Pons (tissue), 1 donor: ENCODE measurements at places on chromosomes 7 and 10.

DNA sequence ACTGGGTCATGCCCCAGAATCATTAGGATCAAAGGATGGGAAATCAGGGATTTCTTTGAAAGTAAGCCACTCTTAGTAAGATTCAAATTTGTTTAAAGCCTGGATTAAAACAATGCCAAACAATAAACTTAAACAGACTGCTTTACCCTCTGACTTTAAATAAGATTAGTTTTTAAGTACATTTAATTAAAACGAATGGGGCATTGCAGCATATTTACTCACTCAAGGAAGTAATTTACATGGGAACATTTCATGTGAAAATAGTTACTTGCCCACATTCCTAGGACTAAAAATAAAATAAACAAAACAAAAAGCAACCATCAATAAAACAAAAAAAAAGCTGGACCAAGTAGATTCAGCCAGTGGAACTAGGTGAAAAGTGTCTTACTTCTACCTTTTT is 7.8 kb downstream of the ABLIM1 start:
- no peak for DNase-seq

GRCh38 chr7:11817111-11817740 is 14.8 kb downstream of the THSD7A start:
- no peak for DNase-seq

DNA sequence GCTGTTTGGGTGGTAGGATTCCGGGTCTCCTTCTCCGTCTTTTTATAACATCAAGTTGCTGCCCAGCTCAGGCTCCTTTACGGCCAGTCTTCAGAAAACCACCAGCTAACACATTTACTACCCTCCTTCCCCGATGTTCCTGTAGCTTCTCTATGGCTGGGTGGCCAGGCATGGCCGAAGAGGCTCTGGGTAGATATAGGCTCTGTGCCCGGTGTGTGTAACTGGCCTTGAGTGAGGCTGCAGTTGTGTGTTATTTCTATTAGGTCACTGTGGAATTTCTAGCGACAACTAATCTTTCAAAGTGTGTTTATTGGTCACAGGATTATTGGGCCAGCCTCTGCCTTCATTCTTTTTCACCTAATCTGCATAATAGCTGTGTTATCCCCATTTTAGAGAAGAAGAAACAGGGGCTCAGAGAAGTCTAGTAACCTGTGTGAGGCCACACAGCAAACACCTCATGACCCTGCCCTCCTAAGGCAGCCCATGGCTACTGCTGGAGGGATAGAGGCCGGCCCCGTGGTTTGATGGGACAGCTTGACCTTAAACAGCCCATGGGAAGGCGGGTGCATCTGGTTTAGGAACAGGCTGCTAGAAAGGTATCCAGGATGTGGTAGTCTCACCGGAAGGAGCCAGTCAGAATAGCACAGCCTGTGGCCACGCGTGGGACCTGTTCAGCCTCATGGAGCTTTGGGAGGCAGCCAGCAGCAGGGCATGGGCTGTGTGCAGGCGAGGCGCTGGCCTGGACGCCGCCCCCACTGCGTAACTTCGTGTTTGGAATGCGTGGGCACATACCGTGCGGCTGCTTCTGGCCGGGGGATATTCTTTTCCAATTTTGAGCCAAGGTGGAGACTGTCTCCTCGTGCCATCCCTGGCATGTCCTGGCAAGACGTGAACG is 29.7 kb downstream of the HTRA1 start:
- DNase-seq: no peak

DNA sequence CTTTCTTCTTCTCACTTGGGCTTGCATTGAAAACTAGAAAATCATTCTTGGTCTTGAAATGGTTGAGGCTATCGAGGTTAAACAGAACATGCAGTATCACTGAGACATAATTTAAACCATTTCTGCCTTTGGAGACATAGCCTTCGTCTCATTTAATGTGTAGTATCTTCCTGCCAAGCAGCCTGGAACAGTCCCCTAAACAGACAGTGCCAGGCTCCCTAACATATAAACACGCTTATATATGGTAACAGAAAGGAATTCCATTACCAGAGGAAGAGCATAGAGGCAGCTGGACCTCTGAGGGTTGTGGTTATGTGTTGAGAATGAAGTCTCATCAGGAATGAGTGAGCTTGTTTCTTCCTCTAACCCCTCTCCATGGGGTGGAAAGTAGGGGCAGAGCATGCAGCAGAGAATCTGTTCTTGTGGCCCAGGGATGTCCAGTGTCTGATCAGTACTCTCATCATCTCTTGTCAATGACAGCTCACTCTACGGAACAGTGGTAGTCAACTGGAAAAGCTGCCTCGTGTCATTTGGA is 11.2 kb downstream of the CACNB2 start:
- no peak for DNase-seq

GRCh38 chr10:20271490-20271889 is 455.3 kb downstream of the PLXDC2 start:
- DNase-seq: no peak

- DNase-seq: no peak
Measured at GRCh38 chr7:138400400-138400886, 59.6 kb upstream of the TRIM24 start.

- DNase-seq: peak; percentile 93
Measured at GRCh38 chr7:74365322-74366022, 76.3 kb downstream of the CLIP2 start.

DNA sequence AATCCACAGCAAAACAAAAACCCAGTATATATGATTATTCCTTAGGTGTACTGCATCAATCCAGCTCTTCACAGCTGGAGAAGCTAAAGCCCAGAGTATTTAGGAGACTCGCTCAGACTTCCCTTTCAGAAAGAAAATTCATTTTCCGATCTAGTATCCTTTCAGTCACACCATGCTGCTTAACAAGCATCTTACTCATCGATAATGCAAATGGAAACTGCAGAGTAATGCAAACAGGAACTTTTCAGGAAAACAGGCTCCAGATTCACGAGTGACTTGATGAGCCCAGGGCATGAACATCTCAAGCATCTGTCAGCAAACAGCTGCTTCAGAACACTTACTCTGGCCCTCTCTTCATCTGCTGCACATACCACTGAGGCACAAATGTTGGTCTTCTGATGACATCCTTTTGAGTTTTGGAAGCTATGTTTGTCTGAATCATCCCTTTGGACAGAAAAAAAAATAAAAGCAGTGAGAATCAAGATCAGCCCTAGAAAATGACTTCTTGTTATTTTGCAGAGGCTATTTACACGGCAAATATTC is 24.9 kb upstream of the ZC3HAV1L start:
- DNase-seq: no peak

- no peak for DNase-seq
Measured at GRCh38 chr10:11208908-11209829, 191.5 kb downstream of the CELF2 start.

- no peak for DNase-seq
Measured at GRCh38 chr10:132547421-132547861, 9.9 kb downstream of the INPP5A start.

GRCh38 chr10:4645836-4646235 is 180.2 kb upstream of the AKR1E2 start:
- DNase-seq: no peak

DNA sequence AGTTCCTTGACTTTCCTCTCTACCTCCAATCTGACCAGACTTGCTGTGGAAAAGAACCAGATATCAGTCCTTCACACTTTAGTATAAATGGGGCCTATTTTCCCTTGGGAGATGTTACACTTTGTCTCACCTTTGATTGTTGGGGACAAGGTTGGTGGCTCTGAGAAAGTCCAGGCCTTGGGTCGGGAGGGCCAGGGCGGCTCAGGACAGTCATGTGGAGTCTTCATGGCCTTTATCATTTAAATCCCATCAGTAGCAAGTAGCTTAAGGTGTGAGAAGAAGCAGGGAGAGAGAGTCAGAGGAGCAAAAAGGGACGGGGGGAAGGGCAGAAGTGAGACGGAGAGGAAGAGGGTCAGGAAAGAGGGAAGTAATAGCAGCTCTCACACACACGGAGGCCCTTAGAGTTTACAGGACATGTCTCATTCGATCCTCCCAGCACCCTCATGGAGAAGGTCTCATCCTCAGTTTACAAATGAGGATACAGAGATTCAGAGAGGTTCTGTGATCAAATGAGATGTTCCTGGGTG is 40.5 kb downstream of the TBATA start:
- DNase-seq: no peak

DNA sequence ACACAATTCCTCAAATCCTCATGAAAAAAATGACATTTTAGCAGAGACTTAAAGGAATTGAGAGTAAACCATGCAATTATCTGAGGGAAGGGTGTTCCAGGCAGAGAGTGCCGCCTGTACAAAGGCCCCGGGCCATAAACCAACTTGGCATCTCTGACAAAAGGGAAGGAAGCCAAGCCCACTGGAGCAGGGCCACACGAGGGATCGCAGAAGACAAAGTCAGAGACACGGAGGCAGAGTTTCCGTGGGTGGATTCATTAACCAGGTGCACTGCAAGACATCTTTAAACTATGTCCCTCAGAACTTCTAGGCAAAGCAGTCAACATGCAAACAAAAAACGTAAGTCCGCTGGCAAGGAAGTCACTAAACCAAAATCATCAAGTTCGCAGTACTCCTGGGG is 92.0 kb downstream of the SFMBT2 start:
- peak; percentile 55 for DNase-seq

GRCh38 chr10:114142018-114142417 is 32.0 kb downstream of the CCDC186 start:
- no peak for DNase-seq

- no peak for DNase-seq
Measured at GRCh38 chr7:152013230-152013629, 12.2 kb upstream of the GALNT11 start.

DNA sequence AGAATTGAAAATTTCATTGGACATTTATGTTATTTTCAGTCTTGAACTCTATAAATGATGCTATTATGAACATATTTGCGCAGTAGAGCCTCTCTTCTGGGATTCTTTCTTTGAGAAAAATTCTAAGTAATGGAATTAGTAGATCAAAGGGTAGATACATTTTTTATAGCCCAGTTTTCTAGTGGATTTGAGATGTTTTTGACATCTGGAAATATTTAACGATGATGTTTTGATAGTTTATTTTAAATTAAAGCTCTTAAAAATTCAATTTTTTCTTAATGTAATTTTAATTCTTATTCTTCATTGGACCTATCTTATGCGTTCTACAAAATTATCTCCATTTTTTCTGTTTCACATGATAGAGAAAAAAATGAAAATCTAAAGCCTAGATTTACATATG is 103.0 kb downstream of the ADAM22 start:
- no peak for DNase-seq

DNA sequence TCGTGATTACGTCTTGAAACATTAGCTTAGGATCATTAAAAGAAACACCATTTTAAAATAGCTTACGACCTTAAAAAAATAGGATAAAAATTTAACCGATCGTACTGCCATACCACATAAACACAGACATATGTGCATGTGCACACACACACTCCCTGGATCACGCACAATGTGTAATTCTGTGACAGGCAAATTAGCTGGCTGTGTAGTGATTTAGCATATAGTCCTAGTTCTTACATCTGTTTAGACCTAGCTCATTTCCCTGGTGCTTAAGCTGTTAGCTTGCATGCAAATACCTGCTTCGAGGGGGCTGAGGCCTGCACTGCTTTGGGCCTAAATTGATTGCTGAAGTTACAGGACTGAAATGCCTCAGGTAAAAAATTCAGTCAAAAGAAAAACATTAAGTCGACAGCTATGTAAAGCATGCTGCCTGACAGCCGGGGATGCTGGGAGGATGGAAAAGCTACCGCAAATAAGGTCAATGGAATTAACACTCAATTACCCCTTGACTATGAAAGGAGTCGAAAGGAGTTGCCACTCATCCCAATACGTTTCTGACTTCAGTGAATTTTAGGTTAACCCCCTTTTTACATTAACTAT is 267.1 kb upstream of the FZD8 start:
- no peak for DNase-seq

GRCh38 chr7:21656081-21656480 is 113.2 kb downstream of the DNAH11 start:
- peak; percentile 67 for DNase-seq

DNA sequence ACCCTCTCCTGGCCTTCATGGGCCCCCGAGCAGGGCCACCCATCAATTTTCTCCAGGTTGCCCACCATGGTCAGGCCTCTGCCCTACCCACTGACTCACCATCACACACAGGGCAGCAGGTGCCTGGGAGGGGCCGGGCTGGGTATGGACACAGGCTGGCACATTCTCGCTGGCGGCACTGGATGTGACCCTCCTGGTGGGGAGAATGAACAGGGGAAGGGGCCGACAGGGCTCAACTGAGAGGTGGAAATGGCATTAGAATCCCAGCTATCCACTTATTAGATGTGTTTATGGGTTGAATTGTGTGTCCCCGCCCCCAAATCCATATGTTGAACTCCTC is 16.4 kb downstream of the KCP start:
- no peak for DNase-seq

DNA sequence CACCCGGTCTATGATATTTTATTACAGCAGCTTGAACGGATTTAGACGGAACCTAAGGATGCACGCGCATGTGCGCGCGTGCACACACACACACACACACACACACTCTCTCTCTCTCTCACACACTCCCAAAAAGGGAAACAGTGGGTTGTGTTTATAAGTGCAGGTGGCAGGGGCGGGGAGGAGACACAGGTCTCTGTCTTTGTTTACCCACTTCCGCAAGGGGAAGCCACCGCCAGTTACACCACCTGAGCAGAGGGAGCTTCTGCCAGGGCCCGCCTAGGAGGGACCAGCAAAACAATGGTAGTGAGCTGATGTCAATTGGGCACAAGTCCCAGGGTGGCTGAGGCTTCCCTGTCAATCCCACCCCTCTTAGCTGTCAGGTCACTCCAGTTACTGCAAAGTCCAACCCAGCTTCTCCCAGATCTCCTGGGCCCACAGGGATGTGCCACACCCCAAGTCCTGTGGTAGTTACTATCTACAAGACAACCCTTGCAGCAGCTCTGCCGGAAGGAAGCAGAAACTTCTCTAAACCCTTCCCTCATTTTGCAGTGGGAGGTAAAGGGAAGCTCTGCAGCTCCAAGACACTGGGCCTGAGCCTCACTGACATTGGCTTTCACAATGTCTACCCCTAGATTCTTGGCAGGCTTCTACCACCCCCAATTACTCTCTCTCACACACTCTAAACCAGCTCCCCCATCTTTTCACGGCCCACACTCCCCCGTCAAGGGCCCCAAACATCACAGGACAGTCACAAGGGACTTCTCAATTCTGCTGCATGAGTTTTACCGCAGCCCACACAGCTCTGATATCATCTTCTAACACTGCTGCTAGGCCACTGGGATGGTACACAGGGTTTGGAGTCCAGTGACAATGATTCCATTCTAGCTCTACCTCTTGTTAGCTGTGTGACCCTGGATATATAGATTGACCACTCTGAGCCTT is 17.6 kb downstream of the ANXA11 start:
- no peak for DNase-seq

DNA sequence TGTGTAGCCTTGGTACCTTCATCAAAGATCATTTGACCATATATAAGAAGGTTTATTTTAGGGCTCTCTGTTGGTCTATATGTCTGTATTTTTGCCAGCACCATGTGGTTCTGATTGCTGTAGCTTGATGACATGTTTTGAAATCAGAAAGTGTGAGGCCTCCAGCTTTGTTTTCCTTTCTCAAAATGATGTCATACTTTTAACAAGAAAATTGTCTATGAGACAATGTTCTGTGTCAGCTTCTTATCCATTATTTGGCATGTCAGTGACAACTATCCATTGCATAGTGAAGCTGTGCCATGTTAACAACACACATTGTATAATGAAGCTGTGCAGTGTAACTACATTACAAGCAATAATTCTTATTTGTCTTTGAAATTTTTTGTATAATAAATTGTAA is 9.1 kb upstream of the PPP1R9A start:
- no peak for DNase-seq
